RPMI8226 (cell line): ENCODE measurements at places on chromosomes 4 and X.

GRCh38 chr4:32436816-32437215, 1716.6 kb downstream of the PCDH7 start:
- DNase-seq, result no peak

- no peak for DNase-seq
Measured at GRCh38 chr4:663046-663437, 11.0 kb downstream of the ATP5ME start.

DNA sequence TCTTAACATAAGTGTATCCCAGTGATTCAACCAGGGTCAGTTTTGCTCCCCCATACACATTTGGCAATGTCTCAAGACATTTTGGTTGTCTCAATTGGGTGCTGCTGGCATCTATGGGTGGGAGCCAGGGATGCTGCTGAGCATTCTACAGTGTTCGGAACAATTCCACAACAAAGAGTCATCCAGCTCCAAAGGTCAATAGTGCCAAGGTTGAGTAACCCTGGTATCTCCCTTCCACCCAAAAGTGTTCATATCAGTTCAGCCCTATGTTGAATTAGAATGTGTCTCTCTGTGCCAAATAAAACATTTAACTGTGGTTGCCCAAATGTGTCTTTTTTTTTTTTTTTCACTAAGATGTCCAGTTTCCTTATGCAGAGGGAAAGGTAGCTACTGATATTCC, 129.4 kb upstream of the RAI2 start:
- DNase-seq, result no peak

GRCh38 chr4:62495032-62495431, 1294.9 kb downstream of the ADGRL3 start:
- DNase-seq, result no peak

GRCh38 chr4:145423017-145423708, 58.5 kb upstream of the SMAD1 start:
- DNase-seq, result no peak

GRCh38 chr4:84530454-84530853, 31.4 kb upstream of the NKX6-1 start:
- no peak for DNase-seq

GRCh38 chr4:8617486-8618040, 25.0 kb downstream of the CPZ start:
- DNase-seq, result no peak

DNA sequence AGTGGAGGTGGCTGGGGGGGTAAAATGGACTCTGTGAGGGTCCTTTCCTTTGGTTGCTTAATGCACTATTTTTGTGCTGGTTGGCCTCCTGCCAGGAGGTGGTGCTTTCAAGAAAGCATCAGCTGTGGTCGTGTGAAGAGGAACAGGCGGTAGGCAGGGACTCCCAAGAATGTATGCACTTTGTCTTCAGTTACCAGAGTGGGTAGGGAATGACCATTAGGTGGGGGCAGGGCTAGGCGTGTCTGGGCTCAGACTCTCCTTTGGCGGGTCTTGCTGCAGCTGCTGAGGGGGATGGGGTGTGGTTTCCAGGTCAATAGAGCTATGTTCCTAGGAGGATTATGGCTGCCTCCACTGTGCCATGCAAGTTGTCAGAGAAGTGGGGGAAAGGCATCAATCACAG, 509.0 kb downstream of the PCDH19 start:
- no peak for DNase-seq
